HepG2 (cell line): ENCODE measurements at places on chromosomes 1 and 21. TPM values are rescaled to one million over a fixed set of nuclear protein-coding genes. Genes with fewer than 3 reads are reported as not detected.
A peak's percentile ranks its signal among the peaks of the same experiment; 100 is the strongest.

CFAP141 gene
- not detected in 2 replicates for total RNA-seq

GRCh38 chr1:221451741-221452140, 290.1 kb downstream of the DUSP10 start:
- H3K27ac ChIP-seq: no peak overlapping the region
- no peak for DNase-seq
- no peaks in the 10 kb centered on the region for H3K27me3 ChIP-seq
- H3K4me1 ChIP-seq: no peaks in the 10 kb centered on the region
- no peak overlapping the region for H3K4me3 ChIP-seq

GRCh38 chr1:234315091-234315541, 58.1 kb upstream of the COA6 start:
- no peaks in the 10 kb centered on the region for H3K36me3 ChIP-seq
- no peaks in the 10 kb centered on the region for H3K27me3 ChIP-seq
- H3K4me3 ChIP-seq: no peak overlapping the region
- peak; percentile 9 for DNase-seq
- H3K27ac ChIP-seq: peak overlapping the region; percentile 76
- H3K4me1 ChIP-seq: peaks cover 77% of the 10 kb centered on the region

FOXD2 gene
- 0.07 and 0.09 TPM in 2 replicates for total RNA-seq

- no peaks in the 10 kb centered on the region for H3K36me3 ChIP-seq
- H3K27me3 ChIP-seq: no peaks in the 10 kb centered on the region
- no peak for DNase-seq
- H3K27ac ChIP-seq: no peak overlapping the region
- no peaks in the 10 kb centered on the region for H3K4me1 ChIP-seq
These were observed 130.2 kb downstream of the IFI44 start for GRCh38 chr1:78779831-78780230.

- peak overlapping the region; percentile 100 for H3K27ac ChIP-seq
- H3K4me1 ChIP-seq: peaks cover 39% of the 10 kb centered on the region
- peak overlapping the region; percentile 99 for H3K4me3 ChIP-seq
- peak; percentile 88 for DNase-seq
- H3K27me3 ChIP-seq: no peaks in the 10 kb centered on the region; the same call in 2 of the 3 replicates
- H3K36me3 ChIP-seq: peaks cover 4% of the 10 kb centered on the region; the same call in 1 of the 2 replicates
These were observed 1.0 kb upstream of the EFNA1 start for GRCh38 chr1:155126556-155127104.

GRCh38 chr1:146021050-146021445, 487 bp downstream of the HJV start:
- no peaks in the 10 kb centered on the region for H3K27me3 ChIP-seq
- peaks cover 27% of the 10 kb centered on the region for H3K4me1 ChIP-seq
- no peak overlapping the region for H3K27ac ChIP-seq
- no peak overlapping the region for H3K4me3 ChIP-seq

GRCh38 chr1:217096200-217096599, 373.0 kb upstream of the ESRRG start:
- no peak overlapping the region for H3K27ac ChIP-seq
- H3K27me3 ChIP-seq: no peaks in the 10 kb centered on the region
- H3K4me1 ChIP-seq: 0 out of 2 replicates have a peak, but pooled peaks cover 6% of the 10 kb centered on the region
- no peak for DNase-seq
- H3K4me3 ChIP-seq: no peak overlapping the region

DNA sequence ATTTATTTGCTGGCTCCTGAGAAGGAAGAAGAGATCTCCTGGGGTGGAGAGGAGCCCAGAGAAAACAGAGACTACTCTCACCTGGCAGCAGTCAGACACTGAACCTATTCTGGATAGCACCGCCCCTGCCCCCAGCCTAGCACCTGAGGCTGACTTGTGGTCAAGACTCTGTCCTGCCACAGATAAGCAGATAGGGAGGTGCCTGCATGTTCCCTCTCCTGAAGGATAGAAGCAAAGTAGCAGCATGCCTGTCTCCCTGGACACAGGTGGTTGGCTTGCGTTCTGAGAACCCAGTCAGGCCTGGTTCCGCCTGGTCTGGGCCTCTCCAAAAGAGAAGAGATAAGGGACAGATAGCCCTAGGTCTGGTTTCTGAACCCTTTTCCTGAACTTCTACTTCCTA, 1.3 kb upstream of the EFNA3 start:
- DNase-seq: no peak
- H3K27me3 ChIP-seq: peaks cover 23% of the 10 kb centered on the region
- H3K27ac ChIP-seq: no peak overlapping the region
- H3K4me1 ChIP-seq: peaks cover 46% of the 10 kb centered on the region
- H3K4me3 ChIP-seq: no peak overlapping the region

DNA sequence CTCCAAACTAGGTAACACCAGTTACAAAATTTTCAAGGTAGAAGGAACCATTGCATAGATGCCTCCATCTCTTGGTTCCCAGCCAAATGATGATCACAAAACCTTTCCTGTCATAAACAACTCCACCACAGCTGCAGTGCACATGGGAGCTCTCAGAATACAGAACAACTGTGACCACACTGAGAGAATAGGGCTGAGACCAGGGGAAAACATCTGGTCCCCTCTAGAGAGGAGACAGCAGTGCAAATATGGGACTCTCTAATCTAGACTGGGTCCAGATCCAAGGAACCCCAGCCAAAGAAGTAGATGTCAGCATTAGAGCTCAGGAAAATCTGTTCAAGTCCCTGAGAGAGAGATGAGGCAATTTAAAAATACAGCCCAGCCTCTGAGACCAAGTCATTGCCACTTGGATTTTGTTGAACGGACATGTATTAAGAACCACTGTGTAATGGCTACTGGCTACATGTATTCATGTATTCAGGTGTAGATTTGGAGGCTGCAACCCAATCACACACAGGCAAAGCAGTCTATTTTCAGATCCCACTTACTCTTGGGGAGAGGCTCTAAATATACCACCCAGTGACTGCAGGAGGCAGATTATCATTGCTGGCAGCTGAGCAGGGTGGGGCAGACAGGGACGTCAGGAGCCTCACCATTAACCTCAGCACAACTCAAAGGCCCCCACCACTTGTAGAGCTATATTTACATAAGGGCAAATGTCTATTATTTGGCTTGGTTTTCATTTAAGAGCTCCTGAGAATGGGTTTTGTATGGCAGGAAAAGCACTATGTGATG, 7.6 kb upstream of the RXRG start:
- no peak overlapping the region for H3K4me3 ChIP-seq
- no peak overlapping the region for H3K27ac ChIP-seq
- H3K4me1 ChIP-seq: no peaks in the 10 kb centered on the region
- no peak for DNase-seq
- no peaks in the 10 kb centered on the region for H3K36me3 ChIP-seq

GRCh38 chr1:17982197-17982596, 125.4 kb upstream of the IGSF21 start:
- no peaks in the 10 kb centered on the region for H3K36me3 ChIP-seq
- no peak overlapping the region for H3K4me3 ChIP-seq
- no peaks in the 10 kb centered on the region for H3K4me1 ChIP-seq
- H3K27ac ChIP-seq: no peak overlapping the region

GRCh38 chr1:24286246-24287010, 32.7 kb upstream of the GRHL3 start:
- H3K27me3 ChIP-seq: peaks cover 26% of the 10 kb centered on the region; the same call in 2 of the 3 replicates
- peaks cover 6% of the 10 kb centered on the region for H3K4me1 ChIP-seq
- H3K4me3 ChIP-seq: no peak overlapping the region
- DNase-seq: no peak
- no peaks in the 10 kb centered on the region for H3K36me3 ChIP-seq
- H3K27ac ChIP-seq: no peak overlapping the region

GRCh38 chr1:160354388-160354985, 11.3 kb downstream of the NCSTN start:
- H3K4me3 ChIP-seq: no peak overlapping the region
- peak; percentile 20 for DNase-seq
- H3K4me1 ChIP-seq: no peaks in the 10 kb centered on the region
- H3K27ac ChIP-seq: no peak overlapping the region

DNA sequence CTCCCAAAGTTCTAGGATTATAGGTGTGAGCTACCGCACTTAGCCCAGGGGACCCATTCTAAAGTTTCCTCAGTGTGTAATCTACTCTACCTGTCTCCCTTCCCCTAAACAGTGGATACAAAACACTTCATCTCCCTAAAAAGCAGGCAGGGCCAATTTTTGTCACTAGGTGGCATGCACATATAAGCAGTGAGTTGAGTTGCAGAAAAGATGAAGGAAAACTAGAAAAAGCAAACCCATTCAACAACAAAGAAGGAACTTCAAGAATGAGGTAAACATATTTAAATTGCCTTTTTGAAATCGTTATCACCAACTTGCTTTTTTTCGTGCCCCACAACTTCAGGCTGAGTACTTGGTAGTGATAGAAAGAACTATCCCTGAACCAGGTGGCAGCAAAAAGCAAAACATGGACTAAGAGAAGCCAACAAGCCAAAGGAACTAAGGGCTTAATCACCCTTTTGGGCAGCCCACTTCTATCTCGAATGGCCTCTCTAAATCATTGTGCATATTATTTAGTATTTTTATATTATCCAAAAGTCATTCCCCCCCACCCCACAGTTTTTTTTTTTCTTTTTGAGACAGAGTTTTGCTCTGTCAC, 19.7 kb upstream of the ALDH9A1 start:
- no peak overlapping the region for H3K4me3 ChIP-seq
- no peaks in the 10 kb centered on the region for H3K36me3 ChIP-seq
- H3K27ac ChIP-seq: no peak overlapping the region
- peak; percentile 69 for DNase-seq
- peaks cover 25% of the 10 kb centered on the region for H3K4me1 ChIP-seq

LCE2C gene
- not detected in 2 replicates for total RNA-seq

TBX15 gene
- 0.42 and 0.49 TPM in 2 replicates for total RNA-seq

- H3K36me3 ChIP-seq: no peaks in the 10 kb centered on the region
- no peaks in the 10 kb centered on the region for H3K27me3 ChIP-seq
- DNase-seq: no peak
- no peaks in the 10 kb centered on the region for H3K4me1 ChIP-seq
- H3K27ac ChIP-seq: no peak overlapping the region
These were observed 923.2 kb downstream of the LTN1 start for GRCh38 chr21:28069450-28069923.

RIPPLY3 gene
- 0.09 and 0.13 TPM in 2 replicates for total RNA-seq

GRCh38 chr1:183022202-183023145, 746 bp upstream of the LAMC1 start:
- DNase-seq: peak; percentile 73
- H3K27me3 ChIP-seq: no peaks in the 10 kb centered on the region
- H3K4me3 ChIP-seq: peak overlapping the region; percentile 90
- peak overlapping the region; percentile 92 for H3K27ac ChIP-seq

DNA sequence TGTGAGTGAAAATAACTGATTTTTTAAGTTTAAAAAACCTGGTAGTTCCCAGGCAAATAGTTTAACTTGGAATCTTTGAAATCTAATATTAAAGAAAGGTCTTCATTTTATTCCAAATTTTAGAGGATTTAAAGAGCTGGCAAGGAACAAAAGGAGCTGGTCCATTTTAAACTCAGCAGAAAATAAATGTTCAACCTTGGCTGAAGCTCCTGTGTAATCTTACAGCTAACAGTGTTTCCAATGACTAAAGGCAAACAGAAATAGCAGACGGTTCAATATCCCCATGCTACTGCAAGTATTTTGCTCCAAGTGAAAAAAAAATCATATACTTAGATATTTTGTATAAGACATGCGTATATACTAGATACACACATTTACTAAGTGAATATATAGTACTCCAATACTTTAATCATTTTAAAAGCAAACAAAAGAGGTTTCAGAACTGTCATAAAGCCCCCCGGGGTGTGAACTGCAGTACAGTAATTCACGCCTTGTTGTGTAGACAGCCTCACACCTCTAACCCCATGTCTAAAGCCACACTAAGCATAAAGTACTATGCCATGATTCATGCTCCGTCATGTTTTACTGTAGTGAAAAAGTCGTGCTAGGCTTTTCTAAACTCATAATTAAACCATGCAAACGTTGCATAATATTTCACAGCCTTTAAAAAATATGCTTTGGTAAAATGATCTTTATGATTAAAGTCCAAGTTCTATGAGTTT, 132.2 kb downstream of the CLIC6 start:
- peaks cover 64% of the 10 kb centered on the region for H3K4me1 ChIP-seq
- H3K36me3 ChIP-seq: peaks cover 1% of the 10 kb centered on the region; the same call in 1 of the 2 replicates
- DNase-seq: no peak
- no peak overlapping the region for H3K4me3 ChIP-seq
- H3K27me3 ChIP-seq: no peaks in the 10 kb centered on the region

- no peaks in the 10 kb centered on the region for H3K27me3 ChIP-seq
- no peaks in the 10 kb centered on the region for H3K36me3 ChIP-seq
- no peak overlapping the region for H3K4me3 ChIP-seq
- H3K4me1 ChIP-seq: no peaks in the 10 kb centered on the region
These were observed 12.2 kb downstream of the NGF start for GRCh38 chr1:115325874-115326273.

OR2T35 gene
- total RNA-seq: not detected in 2 replicates

PAX7 gene
- total RNA-seq: not detected in 2 replicates

LCE1F gene
- not detected in 2 replicates for total RNA-seq

DNA sequence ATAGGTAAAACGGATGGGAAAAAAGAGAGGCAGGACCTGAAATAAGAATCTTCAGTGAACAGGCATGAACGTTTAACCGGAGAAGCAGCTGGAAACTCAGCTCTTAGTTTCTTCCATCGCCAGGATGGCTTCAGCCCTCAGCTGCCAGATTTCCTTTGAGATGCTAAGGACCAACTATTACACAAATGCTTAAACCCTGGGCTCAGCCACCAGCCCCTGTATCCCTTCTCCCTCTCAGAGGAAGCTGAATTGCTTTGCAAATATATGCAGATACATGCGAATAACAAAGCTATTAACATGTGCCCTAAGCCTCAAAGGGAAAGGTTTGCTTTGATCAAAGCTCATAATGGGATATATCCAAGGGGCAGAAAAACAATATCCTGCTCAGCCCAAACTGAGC, 515.1 kb downstream of the OMA1 start:
- H3K4me1 ChIP-seq: peaks cover 8% of the 10 kb centered on the region; the same call in 1 of the 2 replicates
- H3K27me3 ChIP-seq: no peaks in the 10 kb centered on the region
- H3K27ac ChIP-seq: no peak overlapping the region

- H3K4me1 ChIP-seq: peaks cover 44% of the 10 kb centered on the region
- no peak overlapping the region for H3K27ac ChIP-seq
- H3K27me3 ChIP-seq: no peaks in the 10 kb centered on the region
These were observed 59.8 kb downstream of the MAST2 start for GRCh38 chr1:45863218-45863617.

GRCh38 chr1:37456614-37457013, 17.8 kb upstream of the ZC3H12A start:
- H3K36me3 ChIP-seq: no peaks in the 10 kb centered on the region
- no peaks in the 10 kb centered on the region for H3K27me3 ChIP-seq
- no peak overlapping the region for H3K4me3 ChIP-seq
- H3K27ac ChIP-seq: no peak overlapping the region

DNA sequence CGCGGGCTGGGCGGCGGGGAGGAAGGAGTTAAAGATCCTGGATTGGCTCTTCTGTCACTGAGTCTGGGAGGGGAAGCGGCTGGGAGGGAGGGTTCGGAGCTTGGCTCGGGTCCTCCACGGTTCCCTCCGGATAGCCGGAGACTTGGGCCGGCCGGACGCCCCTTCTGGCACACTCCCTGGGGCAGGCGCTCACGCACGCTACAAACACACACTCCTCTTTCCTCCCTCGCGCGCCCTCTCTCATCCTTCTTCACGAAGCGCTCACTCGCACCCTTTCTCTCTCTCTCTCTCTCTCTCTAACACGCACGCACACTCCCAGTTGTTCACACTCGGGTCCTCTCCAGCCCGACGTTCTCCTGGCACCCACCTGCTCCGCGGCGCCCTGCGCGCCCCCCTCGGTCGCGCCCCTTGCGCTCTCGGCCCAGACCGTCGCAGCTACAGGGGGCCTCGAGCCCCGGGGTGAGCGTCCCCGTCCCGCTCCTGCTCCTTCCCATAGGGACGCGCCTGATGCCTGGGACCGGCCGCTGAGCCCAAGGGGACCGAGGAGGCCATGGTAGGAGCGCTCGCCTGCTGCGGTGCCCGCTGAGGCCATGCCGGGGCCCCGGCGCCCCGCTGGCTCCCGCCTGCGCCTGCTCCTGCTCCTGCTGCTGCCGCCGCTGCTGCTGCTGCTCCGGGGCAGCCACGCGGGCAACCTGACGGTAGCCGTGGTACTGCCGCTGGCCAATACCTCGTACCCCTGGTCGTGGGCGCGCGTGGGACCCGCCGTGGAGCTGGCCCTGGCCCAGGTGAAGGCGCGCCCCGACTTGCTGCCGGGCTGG, at the start of gene NPR1:
TSS of gene NPR1 (plus strand) at position 170 of the 818 bp plus-strand sequence. CDS start at position 591, 421 bp downstream.
- peaks cover 59% of the 10 kb centered on the region for H3K27me3 ChIP-seq
- no peaks in the 10 kb centered on the region for H3K36me3 ChIP-seq
